WTC11 (cell line): ENCODE measurements at places on chromosomes 3 and 15.

DNA sequence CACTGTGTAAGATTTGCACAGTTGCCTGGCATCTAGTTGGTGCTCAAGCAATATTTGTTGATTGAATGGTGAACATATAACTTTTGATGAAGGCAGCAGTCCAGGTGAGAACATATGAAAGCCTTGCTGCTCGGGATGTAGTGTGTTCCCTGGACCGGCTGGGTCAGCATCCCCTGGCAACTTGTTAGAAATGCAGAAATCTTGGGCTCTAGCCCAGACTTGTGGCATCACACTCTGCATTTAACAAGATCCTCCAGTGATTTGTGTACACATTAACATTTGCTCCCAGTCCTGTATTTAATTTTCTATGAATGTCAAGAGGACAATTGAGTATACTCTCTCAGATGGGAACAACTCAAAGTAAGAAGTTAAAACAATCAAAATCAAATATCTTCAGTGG, 69.0 kb upstream of the SAMMSON start:
- DNase-seq: no peak

GRCh38 chr3:187377842-187378241, 9.7 kb downstream of the RTP4 start:
- no peak for DNase-seq

DNA sequence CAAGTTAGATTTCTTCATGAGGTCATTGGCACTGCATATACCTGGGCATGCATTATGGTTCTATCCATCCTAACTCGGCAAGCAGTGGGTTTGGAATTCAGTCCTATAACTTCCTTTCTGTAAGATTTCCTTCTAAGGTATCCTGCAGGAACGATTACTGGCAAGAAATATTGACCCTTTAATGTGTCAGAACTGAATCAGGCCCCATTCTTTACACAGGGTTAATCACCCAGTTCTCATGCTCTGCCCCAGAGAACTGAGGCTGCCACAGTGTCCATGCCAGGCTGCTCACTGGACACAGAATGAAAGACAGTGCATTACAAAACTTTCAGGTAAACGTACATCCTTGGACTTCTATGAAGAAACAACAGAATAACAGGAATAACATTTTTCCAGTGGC, 108.9 kb downstream of the RPL22L1 start:
- DNase-seq: no peak

GRCh38 chr3:45597171-45597570, 2.6 kb downstream of the LIMD1 start:
- DNase-seq: no peak

DNA sequence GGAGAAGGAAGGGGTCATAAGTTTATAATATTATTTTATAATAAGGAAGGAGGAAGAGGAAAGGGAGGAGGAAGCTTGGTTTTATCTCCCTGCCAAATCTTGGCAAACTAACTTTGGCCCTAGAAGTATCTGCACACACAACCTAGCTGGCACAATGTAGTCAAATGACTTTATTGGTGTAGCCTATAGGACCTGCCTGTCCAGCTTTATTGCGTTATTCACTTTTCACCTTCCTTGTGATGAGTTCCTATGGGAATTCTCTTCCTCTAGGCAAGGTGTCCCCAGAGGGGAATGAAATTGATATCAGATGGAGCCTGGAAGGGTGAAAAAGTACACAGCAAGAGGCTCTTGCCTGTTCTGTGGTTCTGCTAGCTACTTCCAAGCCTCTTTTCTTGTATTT, 111.2 kb upstream of the SLC25A36 start:
- DNase-seq: no peak

DNA sequence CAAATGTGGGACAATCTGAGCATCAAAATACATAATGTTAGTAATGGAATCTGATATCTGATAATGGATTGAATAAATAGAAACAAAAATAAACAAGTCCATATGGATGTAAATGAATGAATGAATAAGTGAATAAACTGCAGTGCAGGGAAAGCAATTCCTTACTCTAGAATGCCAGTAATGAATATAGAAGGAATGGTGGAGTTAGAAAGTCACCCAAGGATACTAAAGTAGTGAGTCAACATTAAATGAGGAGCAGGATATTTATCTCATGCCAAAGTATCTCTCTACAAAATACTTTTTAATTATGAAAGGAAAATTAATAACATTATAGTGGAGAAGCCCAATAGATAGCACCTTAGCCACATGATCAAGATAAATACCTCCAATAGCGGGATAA, 300.3 kb downstream of the FEZF2 start:
- no peak for DNase-seq

- DNase-seq: no peak
Observed at GRCh38 chr3:46183330-46183729, 24.8 kb downstream of the CCR1 start.

DNA sequence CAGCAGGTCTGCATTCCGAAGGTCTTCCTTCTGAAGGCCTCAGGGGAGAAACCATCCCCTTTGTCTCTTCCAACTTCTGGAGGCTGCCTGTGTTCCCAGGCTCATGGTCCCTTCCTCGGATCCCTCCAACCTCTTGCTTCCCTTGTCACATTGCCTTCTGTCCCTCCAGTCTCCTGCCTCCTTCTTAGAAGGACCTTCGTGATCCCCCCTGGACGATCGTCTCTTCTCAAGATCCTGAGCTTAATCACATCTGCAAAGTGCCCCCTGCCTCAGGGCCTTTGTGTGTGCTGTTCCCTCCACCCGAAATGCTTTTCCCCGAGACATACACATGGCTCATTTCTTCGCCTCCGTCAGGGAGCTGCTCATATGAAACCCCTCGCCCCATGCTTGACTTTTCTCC, 505.8 kb downstream of the SHQ1 start:
- DNase-seq: no peak

- no peak for DNase-seq
Observed at GRCh38 chr3:44576613-44577012, 8.2 kb upstream of the ZNF660 start.

DNA sequence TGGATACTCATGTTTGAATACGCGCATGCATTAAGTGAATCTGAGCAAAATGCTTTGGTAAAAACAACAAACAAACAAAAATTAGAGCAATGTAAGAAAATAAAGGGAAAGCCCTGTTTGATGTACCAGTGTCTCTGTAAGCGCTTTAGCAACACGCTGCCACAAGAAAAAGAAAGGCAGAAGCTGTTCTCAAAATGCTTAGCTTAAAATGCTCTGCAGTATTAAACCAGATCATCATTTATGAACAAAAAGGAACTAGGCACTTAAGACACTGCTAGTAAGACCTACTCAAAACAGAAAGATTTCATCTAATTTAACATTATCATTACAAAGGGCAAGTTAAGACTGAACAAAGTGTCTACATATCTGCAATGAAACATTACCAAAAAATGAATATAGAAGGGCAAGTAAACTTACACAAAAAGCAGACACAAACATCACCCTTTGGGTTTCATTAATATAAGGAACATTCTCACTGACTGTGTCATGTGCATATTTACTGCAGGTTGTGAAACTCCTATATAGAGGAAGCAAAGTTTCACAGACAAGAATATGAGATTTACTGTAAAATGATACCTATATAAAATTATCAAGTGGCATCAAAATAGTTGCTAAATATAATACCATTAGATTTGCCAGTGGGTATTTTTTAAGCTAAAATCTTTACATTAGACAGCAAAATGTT, 102.1 kb downstream of the FBXL22 start:
- no peak for DNase-seq

DNA sequence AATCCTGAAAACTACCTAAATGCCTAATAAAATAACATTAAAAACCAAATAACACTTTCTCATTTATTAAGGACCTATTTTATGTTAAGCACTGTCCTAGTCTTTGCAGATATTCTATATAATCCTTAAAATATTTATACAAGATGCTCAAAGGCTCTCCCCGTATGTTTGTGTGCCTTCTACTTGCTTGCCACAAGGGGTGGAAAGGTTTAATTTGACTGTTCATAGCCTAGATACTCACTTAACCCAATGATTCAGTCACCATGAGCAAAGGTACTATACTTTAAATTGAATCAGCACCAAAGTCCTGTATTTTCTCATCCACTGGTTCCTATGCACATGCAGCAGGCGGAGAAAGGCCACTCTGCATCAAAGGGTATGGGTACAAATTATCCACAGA, 32.0 kb downstream of the LSAMP start:
- DNase-seq: no peak

- no peak for DNase-seq
Observed at GRCh38 chr3:45509038-45509767, 85.3 kb upstream of the LIMD1 start.

- no peak for DNase-seq
Observed at GRCh38 chr15:44099671-44100070, 95.4 kb downstream of the FRMD5 start.

- no peak for DNase-seq
Observed at GRCh38 chr15:23074684-23075083, 35.3 kb upstream of the TUBGCP5 start.

DNA sequence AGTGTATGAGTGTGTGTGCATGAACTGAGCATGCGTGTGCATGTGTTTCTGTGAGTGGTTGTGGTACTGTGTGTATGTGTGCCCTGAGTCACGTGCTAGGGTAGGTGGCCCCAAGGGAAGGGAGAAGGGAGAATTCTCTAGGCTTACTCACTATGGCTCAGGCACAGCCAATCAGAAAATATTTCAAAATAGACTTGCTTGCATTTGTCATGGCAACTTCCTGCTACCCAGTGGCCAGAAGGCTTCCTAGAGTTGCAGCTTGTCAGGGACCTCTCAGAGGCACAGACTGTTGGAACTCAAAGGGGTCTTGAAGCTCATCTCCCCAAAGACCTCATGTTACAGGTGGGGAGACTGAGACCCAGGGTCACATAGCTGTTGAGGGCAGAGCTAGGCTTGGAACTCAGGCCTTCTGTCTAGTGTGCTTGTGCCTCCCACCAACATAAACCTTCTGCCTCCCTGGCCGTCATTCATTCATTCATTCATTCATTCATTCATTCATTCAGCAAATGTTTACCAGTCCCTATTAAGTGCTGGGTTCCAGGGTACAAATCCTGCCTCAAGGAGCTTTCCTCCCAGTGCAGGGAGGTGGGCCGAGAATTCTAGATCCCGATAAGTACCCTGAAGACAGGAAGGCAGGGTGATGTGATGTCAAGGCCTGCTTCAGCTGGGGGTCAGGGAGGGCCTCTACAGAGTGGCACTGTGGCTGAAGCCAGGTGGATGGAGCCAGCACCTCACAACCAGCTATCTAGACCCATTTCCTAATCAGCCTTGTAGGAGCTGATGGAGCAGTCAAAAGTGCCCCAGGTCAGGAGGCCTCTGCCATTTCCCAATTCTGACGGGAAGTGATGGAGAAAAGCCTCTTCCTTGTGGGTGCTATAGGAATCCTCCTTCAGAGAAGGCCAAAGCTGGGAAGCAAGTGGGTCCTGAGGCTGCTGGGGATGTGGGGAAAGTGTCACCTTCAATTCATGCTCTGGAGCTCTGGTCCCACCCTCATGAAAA, 10.9 kb upstream of the RFT1 start:
- no peak for DNase-seq

- DNase-seq: no peak
Observed at GRCh38 chr15:72999586-72999985, 52.7 kb upstream of the NEO1 start.

- DNase-seq: no peak
Observed at GRCh38 chr3:6679510-6679909, 181.4 kb upstream of the GRM7 start.

- DNase-seq: no peak
Observed at GRCh38 chr15:24832282-24832681, 122.5 kb upstream of the SNRPN start.

DNA sequence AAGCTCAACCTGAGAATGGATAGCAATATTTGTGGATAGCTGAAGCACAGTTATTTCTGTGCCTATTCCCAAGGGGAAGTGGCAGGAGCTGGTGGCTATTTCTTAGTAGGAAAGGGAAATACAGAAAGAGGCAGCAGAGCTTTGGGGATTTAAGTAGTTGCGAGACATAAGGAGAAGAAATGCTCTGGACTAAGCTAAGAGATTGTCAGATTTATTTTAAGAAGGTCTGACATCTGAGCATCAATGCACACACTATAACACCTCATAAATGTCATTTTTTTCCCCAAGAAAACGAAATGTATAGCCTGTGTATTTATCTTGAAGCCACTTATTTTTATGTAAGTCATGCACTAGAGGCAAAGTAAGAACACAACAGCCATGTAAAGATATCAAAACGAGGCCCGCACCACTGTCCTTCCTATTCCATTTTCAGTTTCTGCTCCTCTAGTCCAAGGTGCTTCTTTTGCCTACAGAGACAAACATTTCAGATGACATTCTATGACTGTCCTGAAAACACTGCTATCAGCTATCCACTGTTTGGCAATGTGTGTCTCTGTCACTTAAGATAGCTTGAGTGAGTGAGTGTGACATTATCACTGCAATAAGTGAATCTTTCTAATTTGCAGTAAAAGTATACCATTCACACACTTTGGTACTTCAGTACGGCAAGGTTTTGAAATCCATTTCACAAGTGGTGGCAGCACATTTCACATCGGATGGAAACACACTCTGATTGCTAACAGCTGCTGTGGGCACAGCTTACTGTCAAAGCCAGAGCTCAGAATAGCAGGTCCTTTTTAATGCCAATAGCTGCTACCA, 62.7 kb upstream of the ICE2 start:
- no peak for DNase-seq

DNA sequence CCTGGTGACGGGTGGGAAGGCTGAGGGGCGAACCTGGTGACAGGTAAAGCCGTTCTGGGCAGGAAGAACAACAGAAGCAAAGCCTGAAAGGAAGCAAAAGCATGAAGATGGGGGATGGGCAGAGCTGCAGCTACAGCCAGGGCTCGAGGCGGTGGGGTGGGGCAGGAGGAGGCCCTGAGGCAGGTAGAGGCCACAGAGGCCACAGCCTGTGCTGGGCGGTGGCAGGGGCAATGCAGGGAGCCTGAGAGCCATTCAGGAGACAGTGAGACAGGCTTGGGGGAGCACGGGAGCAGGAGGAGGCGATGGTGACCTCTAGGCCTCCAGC, 8.2 kb downstream of the PCSK6 start:
- no peak for DNase-seq

GRCh38 chr3:27449530-27450150, 34.5 kb downstream of the SLC4A7 start:
- DNase-seq: no peak

DNA sequence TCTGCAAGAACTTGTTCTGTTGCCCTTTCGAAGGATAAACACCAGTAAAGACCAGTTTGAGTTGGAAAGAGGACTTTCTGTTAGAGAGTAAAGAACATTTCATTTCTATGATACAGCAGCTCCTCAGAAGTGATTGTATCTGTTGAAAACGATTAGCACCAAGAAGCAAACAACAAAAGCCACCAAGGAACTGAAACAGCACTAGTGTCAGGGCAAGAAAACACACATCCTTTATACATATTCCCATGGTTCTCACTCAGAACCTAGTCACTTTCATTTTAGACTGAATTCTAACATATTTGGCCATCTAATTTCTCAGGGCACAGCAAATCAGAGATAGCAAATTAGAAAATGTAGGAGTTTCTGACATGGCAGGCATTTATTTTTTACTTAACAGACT, 116.1 kb downstream of the ATP1B3 start:
- no peak for DNase-seq

DNA sequence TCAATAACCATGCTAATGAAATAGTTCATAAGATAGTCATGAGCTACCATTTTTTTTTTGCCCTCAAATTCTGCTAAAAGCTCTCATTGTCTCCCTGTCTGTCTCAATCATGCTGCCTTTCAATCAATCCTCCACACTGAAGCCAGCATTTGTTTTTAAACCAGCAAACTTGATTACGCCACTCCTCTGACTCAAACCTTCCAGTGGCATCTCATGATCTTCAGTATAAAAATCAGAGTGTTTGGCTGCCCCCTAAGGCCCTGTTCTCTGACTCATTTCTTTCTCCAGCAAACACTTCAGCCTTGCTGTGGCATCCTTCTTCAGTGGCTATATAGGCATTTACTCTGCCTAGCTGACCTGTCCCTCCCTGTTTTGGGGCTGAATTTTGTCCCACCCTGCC, 36.0 kb upstream of the EOMES start:
- no peak for DNase-seq

GRCh38 chr3:110099711-110100110, 762.4 kb upstream of the DPPA4 start:
- DNase-seq: no peak
